ENCODE measurements at places on chromosomes 3 and 15.

- no peak for DNase-seq
Observed at GRCh38 chr15:27796405-27797320, 302.5 kb downstream of the OCA2 start.

- no peak for DNase-seq
Observed at GRCh38 chr3:139934613-139935015, 371 bp upstream of the CLSTN2 start.

DNA sequence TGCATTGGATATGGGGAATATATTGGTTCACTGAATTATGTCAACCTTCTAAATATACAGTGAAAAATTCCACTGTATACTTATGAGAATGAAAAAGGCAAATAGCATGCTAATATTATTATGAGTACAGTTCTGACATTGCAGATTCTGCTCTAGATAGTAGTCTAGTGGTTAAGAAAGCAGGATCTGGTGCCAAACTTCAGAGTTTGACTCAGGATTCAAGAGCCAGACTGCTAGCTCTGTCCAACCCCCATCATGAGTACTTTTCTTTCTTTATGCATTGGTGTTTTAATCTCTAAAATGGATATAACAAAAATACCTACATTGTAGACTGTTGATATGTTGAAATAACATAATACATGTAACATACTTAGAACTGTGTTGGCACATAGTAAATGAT is 57.3 kb upstream of the PLSCR4 start:
- no peak for DNase-seq

DNA sequence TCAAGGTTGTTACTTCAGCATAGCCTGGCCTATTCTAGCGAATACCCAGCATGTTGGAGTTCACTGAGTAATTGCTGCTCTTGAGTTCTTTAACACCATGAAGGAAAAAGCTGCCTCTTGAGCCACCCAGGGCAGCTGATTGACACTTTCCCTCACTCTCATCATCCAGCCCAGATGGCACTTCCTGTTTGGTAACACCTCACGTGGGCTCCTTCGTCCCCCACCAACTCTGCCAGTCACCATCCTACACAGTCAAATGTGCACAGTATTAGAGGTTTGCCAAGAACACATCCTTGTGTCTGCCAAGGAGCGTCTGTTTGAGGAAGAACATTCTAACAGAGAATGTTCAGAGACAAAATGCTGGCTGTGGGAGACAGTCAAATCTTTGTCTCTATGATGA is 266.3 kb downstream of the RPLP1 start:
- no peak for DNase-seq

- DNase-seq = no peak
Observed at GRCh38 chr15:77702211-77702957, 69.7 kb upstream of the LINGO1 start.

DNA sequence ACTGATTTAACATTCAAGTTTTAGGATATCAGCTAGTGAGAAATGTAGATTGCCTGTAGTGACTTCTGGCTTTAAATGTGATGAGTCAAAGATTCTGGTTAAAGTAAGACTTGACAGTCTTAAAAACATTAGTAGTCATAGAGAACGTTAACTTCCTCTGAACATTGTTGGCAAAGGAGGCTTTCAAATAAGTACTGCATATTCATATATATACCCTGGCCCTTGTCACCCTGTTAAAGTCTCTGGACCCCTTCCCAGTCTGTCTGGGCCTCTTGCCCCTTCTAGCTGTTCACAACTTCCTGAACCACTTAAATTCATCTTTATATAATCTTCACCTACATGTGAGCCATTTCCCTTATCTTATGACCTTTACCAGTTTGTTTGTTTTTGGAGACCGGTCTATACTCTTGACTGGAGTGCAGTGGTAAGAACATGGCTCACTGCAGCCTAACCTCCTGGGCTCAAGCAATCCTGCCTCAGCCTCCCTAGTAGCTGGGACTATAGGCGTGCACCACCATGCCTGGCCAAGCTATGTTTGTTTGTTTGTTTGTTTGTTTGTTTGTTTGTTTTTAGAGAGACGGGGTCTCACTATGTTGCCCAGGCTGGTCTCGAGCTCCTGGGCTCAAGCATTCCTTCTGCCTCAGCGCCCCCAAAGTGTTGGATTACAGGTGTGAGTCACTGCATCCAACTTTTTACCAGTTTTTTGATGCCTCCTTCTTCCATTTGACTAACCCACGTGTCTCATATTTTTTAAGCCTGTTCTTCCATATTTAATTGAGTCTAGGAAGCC is 64.4 kb upstream of the CRTC3 start:
- DNase-seq = no peak

DNA sequence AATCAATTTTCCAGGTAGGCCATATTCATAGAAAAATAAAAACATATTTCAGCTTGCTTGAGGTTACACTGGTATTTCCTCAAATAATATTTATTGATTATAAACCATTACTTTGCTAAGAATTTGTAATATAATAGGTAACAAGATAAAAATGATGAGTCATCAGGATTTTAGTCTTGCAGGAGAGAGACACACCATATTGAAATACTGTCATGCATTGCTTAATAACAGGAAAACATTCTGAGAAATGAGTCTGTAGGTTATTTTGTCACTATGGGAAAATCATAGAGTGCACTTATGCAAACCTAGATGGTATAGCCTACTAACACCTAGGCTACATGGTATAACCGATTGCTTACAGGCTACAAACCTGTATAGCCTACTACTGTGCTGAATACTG is 990.5 kb downstream of the OTOL1 start:
- no peak for DNase-seq

DNA sequence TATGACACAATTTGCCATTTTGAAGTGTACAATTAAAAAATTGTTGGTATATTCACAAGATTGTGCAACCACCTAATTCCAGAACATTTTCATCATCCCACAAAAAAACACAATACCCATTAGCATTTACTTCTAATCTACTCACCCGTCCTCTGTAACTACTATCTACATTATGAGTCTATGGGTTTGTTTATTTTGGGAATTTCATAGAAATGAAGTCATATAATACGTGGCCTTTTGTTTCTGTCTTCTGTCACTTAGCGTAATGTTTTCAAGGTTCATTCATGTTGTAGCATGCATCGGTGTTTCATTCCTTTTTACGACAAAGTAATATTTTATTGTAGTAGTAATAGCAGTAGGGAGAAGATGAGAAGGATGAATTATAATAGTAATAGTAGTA is 55.2 kb upstream of the CNTN6 start:
- no peak for DNase-seq

DNA sequence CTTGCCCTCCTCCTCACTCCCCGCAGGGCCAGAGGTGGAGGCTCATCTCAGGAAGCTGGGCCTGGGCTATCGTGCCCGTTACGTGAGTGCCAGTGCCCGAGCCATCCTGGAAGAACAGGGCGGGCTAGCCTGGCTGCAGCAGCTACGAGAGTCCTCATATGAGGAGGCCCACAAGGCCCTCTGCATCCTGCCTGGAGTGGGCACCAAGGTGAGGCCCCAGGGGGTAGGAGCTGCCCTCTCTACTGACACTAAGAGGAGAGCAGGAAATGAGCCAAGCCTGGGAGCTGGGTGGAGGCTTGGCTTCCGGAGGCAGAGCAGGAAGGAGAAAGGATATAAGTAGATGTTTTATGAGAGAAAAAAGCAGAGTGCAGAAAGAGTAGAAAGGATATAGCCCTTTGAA is 4.9 kb downstream of the OGG1 start:
- no peak for DNase-seq

GRCh38 chr15:70152070-70152480 is 54.4 kb upstream of the TLE3 start:
- DNase-seq = no peak

DNA sequence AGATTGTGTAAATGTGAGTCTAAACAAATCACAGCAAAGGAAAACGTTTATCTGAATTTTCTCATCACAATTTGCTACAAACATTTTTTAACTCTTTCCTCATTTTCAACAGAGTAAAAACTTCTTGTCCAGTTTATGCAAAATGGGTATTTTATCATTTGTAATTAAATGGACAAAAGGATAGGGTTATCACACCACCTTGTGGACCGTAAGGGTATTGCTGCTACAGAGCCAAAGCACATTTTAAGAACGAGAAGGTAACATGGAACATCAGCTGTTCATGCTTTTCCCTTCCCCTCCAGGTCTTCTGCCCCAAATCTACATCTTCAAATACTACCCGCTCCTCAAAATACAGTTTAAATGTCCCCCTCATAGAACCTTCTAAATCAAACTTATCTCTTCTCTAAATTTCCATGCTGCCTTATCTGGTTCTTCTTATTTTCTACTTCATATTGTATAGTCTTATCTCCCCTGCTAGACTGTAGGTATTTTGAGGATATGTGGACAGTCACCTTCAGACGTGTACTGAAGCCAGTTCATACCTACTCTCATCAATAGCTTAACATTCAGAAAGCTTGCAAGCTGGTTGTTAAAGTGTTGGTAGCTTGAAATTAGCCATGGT is 12.8 kb upstream of the SETMAR start:
- DNase-seq = no peak

- DNase-seq = no peak
Observed at GRCh38 chr3:183377307-183377959, 51.0 kb downstream of the MCF2L2 start.
